ENCODE measurements at places on chromosomes 4 and X.

DNA sequence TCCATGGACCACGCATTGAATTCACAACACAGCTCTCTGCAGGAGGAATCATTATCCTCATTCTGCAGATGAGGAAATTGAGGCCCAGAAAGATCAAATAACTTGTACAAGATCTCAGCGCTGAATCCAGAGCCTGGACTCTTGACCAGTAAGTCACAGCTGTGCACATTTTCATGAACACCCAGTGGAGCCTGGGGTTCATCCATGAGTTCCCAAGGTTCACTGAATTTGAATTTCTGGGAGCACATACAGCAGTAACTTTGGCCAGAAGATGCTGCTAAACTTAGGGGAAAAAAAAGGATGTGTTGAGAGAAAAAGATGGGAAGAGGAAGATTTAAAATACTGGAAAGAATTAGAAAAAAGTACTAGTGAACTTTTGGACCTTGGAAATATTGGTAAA is 218.7 kb upstream of the PPARGC1A start:
- H3K36me3 ChIP-seq = no peaks in the 10 kb centered on the region
- H3K27me3 ChIP-seq = no peaks in the 10 kb centered on the region
- no peaks in the 10 kb centered on the region for H3K4me1 ChIP-seq
- H3K4me3 ChIP-seq = no peak overlapping the region

DNA sequence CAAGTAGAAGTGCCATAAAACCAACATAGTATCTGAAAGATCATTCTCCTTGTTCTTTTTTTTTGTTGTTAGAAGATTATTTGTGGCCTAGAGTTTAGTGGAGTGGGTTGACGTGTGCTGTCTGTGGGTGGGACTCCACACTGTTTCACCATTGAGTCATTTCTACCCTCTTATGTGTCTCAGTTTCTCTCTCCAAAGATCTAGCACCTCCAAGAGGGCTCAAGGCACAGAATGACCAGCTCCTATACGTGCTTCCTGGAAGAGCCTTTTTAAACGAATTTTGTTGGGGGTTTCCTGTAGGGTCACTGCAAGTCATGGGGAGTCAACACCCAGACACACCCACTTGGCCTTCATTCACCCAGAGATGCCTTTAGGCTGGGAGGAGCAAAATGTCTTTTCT is 150.1 kb downstream of the KLF8 start:
- H3K4me1 ChIP-seq = no peaks in the 10 kb centered on the region
- no peak overlapping the region for H3K27ac ChIP-seq
- H3K4me3 ChIP-seq = no peak overlapping the region
- no peak for DNase-seq
- H3K27me3 ChIP-seq = no peaks in the 10 kb centered on the region

DNA sequence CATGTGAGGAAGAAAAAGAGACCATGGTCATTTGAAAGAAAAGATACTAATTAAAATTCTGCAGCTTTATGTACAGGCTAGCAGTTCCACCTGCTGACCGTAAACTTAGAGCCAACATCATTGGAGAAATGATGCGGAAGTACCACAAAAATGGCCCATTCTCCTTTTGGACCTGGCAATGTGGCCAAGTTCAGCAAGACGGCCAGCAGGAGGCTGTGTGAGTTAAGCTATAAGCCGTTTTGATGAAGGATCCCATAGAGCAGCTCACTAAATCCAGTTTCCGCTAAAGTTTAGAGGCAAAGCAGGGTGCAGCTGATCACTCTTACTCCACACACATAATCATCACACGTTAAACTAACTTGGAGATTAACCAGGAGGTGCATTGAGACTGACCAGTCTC is 133.8 kb downstream of the LDB2 start:
- no peaks in the 10 kb centered on the region for H3K4me1 ChIP-seq
- no peak for DNase-seq
- H3K27me3 ChIP-seq = no peaks in the 10 kb centered on the region
- H3K4me3 ChIP-seq = no peak overlapping the region

DNA sequence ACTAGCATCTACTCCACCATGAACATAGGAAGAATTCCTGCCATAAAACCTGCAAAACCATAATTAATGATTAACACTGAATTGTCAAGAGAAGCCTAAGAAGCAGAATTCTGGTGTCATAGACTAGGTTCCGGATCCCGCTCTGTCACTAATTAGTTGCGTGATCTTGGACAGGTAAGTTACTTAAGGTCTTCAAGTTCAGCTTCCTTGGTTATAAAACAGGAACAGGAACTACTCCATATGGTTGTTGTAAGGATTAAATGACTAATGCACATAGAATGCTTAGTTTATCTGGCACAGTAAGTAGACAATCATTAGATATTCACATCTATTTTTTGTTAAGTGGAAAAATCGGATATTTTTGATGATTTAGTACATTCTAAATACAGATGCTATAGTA is 14.3 kb downstream of the G3BP2 start:
- no peaks in the 10 kb centered on the region for H3K27me3 ChIP-seq
- H3K27ac ChIP-seq = no peak overlapping the region
- no peak for DNase-seq
- H3K4me1 ChIP-seq = peaks cover 13% of the 10 kb centered on the region
- H3K36me3 ChIP-seq = peaks cover 61% of the 10 kb centered on the region
- no peak overlapping the region for H3K4me3 ChIP-seq

GRCh38 chrX:17278961-17279360 is 96.0 kb upstream of the NHS start:
- no peaks in the 10 kb centered on the region for H3K27me3 ChIP-seq
- H3K4me3 ChIP-seq = no peak overlapping the region
- no peak for DNase-seq

DNA sequence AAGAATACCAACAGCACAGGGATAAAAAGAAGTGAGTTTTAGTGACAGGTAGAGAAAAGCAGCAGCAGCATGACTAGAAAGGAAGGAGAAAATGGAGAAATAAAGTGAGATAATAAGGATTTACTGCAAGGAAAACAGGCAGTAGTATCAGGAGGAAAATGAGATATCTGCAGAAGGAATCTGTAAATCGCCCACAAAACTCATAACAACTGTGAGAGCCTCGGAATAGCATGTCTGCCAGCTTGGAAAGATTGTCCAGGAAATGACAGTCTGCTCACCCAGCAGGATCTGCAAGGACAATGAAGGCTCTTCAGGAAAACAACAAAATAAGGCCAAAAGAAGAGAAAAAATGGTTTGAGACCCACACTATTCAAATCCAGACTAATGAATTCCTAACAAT is 47.4 kb downstream of the CXXC4 start:
- no peaks in the 10 kb centered on the region for H3K27me3 ChIP-seq
- no peak overlapping the region for H3K27ac ChIP-seq
- no peak for DNase-seq
- H3K4me1 ChIP-seq = no peaks in the 10 kb centered on the region

DNA sequence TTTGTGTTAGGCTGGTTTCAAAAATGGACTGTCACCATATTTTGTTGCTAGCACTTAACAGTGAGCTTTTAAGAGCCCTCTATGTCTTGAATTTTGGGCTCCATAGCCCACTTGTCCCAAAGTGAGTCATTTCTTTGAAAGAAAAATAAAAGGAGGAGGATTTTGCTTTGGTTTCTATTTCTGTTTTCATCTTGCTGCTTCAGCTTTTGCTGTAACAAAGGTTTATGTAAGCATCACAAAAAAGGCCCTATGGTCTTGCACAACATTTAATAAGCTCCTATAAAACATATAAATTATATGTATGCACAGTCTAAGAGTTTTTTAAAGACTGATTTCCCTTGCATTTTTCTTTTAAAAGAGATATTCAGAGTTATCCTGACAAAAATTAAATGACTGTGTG is 105.2 kb downstream of the PHOX2B start:
- no peak overlapping the region for H3K27ac ChIP-seq
- peaks cover 20% of the 10 kb centered on the region for H3K36me3 ChIP-seq
- peaks cover 16% of the 10 kb centered on the region for H3K4me1 ChIP-seq

GRCh38 chr4:120155287-120155686 is 88.6 kb upstream of the MAD2L1 start:
- H3K27me3 ChIP-seq = no peaks in the 10 kb centered on the region
- no peak overlapping the region for H3K4me3 ChIP-seq
- no peaks in the 10 kb centered on the region for H3K4me1 ChIP-seq

DNA sequence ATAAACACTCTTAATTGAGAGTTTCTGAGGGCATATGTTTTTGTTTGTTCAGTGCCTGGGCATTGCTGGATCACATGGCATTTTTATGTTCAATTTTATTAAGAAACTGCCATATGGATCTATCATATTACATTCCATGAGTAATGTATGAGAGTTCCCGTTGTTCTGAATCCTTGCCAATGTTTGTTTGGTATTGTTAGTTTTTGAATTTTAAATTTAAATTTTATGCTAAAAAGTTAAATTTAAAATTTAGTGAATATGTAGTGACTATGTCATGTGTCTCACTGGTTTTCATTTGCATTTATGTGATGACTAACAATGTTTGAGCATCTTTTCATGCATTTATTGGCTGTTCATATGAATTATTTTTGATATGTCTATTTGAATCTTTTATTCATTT is 54.8 kb upstream of the GEMIN8 start:
- H3K4me1 ChIP-seq = no peaks in the 10 kb centered on the region
- no peak overlapping the region for H3K27ac ChIP-seq
- no peaks in the 10 kb centered on the region for H3K27me3 ChIP-seq
- no peak for DNase-seq
- H3K4me3 ChIP-seq = no peak overlapping the region
- no peaks in the 10 kb centered on the region for H3K36me3 ChIP-seq

DNA sequence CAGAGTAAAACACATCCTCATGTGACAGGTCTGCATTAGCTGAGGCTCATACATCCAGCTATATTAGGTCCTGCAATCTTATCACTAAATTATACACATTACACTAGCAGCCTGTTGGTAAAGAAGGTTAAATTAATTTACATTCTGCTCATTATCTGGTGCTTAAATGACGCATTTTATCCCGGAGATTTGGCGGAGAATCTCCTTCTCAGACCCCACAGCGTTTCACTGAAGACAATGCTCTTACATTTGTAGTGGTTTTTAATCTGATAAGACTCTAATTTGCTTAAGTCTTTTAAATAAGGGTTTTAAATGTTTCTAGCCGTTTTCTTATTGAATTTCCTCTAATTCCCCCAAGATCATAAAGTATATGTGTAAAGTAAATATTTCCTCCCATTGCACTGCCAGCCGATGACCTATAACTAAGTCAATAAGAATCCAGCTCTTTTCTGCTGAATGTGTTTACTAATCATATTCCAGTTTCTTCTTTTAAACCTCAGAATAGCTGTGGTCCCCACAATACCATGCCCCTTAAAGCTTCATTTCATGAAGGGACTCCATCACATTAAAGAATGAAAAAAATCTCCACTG is 2.1 kb upstream of the PITX2 start:
- H3K36me3 ChIP-seq = no peaks in the 10 kb centered on the region
- no peak for DNase-seq
- H3K27ac ChIP-seq = no peak overlapping the region
- H3K4me3 ChIP-seq = no peak overlapping the region
- H3K4me1 ChIP-seq = peaks cover 26% of the 10 kb centered on the region

DNA sequence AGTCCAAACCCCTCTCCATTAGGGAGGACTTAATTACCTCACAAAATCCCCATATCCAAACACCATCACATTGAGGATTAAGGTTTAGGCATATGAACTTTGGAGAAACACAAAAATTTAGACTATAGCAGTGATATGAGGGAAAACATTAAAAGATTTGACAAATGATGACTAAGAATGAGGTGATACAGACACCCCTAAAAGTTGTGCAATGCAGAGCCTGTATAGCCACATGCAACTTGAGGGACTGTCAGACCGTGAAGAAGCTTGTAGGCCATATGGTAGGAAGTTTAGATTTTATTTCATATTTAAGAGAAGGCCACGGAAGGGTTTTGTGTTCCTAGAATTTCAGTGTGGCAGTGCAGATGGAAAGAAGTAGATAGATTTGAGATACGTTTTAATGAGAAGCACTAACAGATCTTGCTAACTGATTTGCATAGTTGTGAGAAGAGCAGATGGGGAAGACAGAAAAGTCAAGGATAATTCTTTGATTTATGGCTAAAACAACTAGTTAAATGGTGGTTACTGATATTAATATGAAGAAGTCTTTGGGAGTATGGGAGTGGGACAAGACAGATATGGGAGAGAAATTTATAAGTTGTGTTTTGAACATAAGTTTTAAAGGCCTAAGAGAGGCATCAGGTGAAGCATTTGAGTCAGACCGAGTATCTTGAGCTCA is 5.5 kb upstream of the FIP1L1 start:
- H3K4me3 ChIP-seq = no peak overlapping the region
- H3K4me1 ChIP-seq = peaks cover 4% of the 10 kb centered on the region
- no peak for DNase-seq
- H3K36me3 ChIP-seq = no peaks in the 10 kb centered on the region
- no peak overlapping the region for H3K27ac ChIP-seq
- peaks cover 9% of the 10 kb centered on the region for H3K27me3 ChIP-seq

DNA sequence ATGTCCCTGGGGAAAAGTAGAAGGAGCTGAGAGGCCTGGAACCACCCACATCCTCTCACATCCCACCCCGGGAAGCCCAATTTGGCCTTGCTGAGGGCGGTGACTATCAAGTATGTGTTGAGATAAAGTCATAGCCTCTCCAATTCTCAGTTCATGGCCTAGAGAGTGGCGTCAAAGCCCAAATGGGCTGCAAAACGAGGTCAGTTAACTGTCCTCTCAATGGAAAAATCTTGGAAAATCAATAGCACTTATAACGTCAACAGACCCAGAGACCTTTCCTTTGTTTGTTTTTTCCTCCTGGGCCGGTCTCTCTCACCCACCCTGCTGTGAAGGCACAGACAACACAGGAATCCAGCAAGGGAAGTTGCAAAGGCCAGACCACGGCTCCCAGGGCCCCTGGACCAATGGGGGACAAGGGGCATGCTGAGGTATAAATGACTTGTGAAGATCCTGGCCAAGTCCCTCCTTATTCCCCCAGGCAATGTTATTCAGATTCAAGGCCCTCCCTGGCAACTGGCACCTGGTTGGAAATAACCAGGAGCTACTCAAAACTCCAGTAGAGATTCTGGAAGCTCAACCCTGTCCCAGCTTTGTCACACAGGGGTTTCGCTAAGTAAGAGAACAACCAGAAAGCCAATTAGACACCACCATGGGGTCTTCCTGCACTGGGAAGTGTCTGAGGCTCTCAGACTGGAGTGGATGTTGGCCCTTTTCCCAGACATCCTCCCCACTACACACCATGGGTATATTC is 38.6 kb downstream of the TSC22D3 start:
- H3K27ac ChIP-seq = no peak overlapping the region
- no peak overlapping the region for H3K4me3 ChIP-seq
- no peaks in the 10 kb centered on the region for H3K27me3 ChIP-seq
- no peaks in the 10 kb centered on the region for H3K36me3 ChIP-seq

GRCh38 chr4:23422878-23423277 is 467.0 kb downstream of the PPARGC1A start:
- no peak for DNase-seq
- H3K27me3 ChIP-seq = no peaks in the 10 kb centered on the region
- H3K4me1 ChIP-seq = no peaks in the 10 kb centered on the region
- H3K4me3 ChIP-seq = no peak overlapping the region

DNA sequence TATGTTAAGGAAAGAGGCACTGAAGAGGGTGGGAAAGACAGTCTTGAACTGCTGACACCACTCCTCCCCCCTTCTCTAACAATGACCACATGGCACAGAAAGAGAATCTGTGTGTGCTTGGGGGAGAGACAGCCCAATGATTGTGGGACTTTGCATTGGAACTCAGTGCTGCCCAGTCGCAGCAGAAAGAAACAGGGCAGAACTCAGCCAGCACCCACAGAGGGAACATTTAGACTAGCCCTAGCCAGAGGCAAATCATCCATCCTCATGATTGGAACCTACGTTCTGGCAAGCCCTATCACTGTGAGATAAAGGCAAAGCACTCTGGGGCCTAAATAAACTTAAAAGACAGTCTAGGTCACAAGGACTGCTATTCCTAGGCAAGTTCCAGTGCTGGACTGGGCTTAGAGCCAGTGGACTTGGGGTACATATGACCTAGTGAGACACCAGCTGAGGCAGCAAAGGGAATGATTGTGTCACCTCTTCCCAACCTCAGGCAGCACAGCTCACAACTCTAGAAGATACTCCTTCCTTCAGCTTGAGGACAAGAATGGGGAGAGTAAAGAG is 132.8 kb upstream of the S100G start:
- no peaks in the 10 kb centered on the region for H3K4me1 ChIP-seq
- H3K36me3 ChIP-seq = no peaks in the 10 kb centered on the region

Measured in upper lobe of right lung (tissue), 1 donor.